Fibroblast of the aortic adventitia (primary cell): ENCODE measurements at places on chromosomes 16 and 17.

DNA sequence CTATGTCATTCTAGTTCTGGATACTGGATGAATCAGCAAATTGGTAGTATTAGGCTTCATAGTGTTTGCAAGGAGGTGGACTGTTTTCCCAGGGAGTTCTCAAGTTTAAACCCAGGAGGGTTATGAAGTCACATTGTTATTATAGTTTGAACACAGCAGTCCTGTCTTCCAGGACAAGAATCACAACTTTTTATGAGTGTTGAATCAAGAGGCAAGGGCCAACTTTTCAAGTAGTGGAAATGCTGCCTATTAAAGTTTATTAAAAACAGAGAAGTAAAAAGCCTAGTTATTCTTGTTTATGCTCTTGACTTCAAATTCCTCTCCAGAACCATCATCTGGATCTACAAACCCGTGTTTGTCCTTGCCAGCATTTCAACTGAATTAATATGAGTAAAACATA lies 86.3 kb upstream of the GOT2 start:
- no peak for DNase-seq

DNA sequence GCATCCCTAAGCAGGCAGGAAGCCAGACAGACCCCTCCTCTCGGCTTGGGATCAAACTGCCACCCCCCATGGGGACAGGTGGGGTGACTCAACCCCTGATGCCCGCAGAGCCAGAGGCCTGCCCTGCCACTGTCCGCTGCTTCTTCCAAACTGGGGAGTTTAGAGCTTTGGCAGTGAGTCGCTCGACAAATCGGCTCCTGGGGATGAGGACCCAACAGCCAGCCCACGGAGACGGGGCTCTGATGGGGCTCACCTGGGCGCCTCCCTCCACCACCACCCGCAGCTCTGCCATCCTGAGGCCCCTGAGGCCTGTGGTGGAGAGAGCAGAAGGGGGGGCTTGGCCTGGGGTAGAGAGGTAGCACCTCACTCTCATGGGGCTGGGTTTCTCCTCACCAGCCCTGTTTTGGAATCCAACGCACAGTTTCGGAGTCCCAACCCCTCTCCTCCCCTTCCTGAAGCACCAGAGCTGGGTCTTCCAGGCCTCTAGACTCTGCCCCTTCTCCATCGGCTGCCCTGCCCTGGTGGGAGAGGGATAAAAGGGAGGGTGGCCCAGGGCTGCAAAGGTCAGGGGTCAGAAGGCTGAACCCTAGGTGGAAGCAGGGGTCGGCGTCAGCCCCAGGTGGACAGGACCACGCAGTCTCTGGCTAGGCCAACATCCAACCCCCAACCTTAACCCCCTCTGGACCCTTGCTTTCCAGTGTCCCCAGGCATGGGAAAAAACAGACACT lies 5.8 kb downstream of the PRSS22 start:
- DNase-seq: no peak

GRCh38 chr16:3810198-3810664 lies 70.3 kb downstream of the CREBBP start:
- no peak for DNase-seq

DNA sequence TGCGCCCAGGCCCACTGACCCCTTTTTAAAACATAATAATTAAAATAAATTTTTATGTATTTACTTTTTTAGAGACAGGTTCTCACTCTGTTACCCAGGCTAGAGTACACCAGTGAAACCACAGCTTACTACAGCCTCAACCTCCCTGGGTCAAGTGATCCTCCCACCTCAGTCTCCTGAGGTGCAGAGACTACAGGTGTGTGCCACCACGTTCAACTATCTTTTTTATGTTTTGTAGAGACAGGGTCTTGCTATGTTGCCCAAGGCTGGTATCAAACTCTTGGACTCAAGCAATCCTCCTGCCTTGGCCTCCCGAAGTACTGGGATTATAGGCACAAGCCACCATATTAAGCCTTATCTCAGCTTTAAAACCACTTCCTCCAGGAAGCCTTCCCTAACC lies 56.1 kb upstream of the BCAR1 start:
- DNase-seq: no peak

DNA sequence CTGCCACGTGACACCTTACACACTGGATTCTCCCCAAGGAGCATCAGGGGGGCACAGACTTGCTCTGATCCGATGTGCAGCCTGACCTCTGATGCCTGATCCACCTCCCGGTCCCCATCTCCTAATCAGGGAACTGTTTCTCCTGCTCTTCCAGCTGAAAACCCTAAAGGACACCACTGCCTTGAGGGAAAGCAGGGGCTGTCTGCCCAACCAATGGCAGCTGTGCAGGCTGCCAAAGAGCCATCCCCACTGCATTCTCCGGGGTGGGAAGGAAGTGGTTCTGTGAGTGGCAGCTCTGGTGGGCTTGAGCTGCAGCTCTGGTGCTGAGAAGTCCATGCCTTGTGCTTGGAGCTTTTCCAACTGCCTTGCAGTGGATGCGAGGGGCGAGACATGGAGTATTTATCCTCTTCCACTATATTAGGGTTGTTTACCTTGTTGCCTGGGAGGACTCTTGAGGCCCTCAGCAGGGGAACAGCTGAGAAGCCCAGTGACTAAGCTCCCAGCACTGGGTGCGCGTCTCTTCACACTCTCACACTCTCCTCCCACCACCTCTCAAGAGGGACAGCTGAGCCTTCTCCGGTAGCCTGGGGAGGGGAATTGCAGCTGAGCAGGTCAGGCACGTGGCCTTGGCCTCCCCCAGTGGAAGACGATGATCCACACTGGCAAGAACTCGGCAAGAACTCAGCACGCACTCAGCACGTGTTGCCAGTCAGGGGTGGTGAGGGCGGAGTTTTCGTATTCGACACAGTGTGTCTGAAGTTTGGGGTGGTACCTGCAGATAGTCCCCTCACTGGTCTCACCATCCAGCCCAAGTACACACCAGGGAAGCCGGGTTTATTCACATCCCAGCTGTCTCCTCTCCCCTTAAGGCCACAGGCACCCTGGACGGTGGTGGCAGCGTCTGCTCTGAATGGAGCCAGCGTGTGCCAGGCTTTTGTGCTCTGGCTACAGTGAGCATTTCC lies 21.1 kb upstream of the SPATA32 start:
- no peak for DNase-seq
